ENCODE measurements at places on chromosomes 5 and 9.
A peak's percentile ranks its signal among the peaks of the same experiment; 100 is the strongest.

DNA sequence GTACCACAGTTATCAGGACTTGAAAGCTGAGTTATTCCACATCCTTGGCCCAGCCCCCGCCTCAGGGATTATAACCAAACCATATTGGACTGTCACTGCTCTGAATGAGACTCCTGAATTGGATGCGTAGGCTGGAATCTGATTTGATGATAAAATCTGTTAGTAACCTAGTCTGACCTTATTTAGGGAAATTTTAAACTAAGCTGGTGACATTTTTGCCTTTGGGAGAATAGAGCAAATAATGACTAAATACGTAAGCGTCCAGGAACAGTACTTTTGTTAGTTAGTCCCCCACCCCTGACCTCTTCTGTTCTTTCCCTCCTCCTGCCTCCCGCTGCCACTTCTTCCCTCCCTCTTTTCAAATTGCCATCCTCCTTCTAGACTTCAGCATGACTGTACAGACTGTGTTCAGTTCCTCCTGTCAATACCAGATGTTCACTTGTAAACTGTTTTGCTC lies 92.6 kb downstream of the TLE4 start:
- DNase-seq: no peak

GRCh38 chr5:149278451-149279210 lies 7.0 kb downstream of the AFAP1L1 start:
- DNase-seq: no peak

DNA sequence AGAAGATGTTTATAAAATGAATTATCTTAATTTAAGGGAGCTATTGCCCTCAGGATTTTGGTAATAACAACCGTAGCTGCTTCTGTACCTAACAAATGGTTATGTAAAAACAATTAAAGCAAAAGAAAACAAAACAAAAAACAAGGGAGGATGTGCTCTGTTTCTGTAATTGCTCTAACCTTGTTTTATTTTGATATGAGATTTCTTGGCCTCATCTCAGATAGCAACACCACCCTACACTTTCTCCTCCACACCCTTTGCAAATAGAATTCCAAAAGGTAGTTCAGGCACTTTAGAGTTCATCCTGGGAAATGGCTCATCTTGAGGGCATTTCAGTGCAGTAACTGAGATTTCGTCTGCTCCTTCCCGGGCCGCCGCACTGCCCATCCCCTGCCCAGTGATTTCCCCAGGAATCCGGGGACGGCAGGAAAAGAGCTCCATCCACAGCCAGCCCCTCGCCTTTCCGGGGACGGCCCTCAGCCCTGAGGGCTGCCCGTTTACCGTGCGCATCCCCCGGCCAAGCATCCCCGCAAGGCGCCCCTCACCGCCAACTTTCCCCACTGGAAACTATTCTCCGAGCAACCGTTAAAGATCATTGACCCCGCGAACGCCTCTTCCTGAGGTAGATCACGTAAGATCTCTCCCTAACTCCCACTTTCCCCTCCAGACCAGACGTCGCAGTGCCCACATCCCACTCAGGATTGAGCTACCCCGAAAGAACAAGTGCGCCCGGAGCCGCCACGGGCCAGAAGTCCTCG lies 1.2 kb downstream of the FNBP1 start:
- no peak for DNase-seq

DNA sequence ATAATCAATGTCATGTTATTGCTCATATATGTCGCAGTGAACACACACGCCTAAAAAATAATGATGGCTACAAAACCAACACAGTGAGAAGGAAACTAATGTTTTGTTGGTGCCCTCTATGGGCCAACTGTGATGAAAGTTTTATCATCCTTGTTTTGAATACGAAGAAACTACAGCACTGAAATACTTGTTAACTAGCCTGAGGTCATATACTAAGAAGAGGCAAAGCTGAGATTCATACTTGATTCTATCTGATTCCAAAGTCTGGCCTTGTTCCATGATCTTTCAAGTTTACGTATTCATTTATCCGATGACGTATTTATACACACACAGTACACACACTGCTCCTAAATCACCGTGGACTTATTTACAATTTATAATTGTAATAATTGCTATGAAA lies 16.1 kb upstream of the DRD1 start:
- no peak for DNase-seq

DNA sequence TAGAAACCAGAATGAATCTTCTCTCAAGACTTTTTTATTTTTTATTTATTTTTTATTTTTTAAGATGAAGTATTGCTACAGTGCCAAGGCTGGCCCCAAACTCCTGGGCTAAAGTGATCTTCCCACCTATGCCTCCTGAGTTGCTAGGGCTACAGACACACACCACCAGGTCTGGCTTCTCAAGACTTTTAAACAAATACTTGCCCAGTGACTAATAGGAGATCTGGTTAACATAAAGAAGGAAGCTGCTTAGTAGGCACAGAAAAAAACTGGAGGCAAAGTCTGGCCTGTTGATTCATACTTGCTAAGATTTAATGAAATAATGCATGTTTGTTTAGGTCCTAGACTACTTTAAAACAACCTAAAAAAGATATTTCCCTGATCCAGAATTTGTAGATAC lies 43.8 kb downstream of the SLC38A9 start:
- DNase-seq: peak; percentile 30

DNA sequence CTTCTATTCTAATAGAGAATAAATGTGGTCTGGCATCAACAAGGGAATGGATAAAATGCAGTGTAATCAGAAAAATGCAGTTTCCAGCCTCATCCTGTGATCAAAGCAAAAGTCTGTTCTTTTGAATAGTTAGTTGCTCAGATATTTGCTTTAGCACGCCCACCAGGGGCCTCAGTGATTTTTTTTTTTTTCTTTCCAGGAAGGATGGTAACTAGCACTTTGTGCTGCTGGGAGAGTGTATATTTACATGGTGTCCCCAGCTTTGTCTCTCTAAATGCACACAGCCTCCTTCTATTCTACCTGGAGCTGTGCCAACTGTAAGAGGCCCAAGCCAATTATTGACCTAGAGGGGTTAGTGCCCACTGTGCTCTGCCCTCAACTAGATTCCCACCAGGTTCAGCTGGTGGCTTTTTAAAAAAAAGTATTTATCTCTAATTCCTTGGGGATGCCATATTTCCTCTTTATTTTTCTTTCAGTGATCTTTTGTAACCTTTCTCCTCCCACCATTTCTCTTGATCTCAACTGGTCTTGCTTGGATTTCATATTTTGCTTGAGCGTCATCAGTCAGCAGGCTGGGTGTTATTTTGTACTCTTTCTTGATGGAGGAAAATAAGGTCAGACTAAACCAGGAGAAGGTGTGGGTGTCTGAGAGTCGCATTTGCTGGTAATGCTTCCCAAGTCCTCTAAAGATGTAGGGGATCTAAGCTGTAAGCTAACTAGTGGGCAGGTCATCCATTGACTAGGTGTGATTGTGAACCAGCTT lies 193.0 kb upstream of the C9orf72 start:
- no peak for DNase-seq

DNA sequence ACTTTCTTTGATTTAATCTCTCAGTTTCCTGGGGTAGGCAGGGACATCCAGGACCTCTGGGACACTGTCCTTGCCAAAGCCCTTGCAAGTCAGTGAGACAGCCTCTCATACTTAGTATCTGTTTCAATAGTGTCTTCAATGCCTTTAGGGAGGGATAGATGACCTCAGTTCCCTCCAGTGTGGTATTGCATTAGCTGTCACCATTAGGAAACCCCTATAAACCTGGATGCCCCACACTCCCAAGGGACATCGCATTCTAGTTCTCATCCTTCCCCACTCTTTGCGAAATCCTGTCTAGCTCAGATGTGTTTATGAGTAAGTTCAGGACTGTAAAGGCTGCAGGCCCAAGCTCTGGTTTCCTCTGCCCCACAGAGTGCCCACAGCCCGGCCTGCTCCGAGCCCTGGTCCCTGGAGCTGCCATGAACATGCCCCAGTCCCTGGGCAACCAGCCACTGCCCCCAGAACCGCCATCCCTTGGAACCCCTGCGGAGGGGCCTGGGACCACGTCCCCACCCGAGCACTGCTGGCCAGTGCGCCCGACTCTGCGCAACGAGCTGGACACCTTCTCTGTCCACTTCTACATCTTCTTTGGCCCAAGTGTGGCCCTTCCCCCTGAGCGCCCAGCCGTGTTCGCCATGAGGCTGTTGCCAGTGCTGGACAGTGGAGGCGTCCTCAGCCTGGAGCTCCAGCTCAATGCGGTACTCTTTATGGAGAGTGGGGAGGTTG lies 13.2 kb downstream of the TMEM8B start:
- no peak for DNase-seq

DNA sequence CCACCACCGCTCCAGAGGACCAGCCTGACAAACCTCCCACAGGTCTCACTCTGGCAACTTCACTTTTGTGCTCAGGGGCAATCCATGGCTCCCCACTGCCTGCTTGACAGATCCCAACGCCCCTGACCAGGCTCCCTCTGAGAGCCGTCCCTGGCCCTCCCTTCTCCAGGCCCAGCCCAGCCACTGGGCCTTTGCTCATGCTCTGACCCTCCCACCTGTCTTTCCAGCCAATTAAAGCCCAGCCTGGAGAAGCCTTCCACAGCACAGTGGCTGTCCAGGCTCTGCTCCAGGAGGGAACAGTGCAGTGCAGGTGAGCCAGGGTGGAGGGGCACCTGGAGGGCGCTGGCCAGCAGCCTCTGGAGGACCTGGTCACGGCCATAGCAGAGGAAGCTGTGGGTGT lies 3.3 kb downstream of the ENTPD2 start:
- DNase-seq: no peak

- DNase-seq: no peak
Observed at GRCh38 chr5:65821966-65822365, 100.0 kb downstream of the NLN start.

GRCh38 chr9:114002271-114002985 lies 75.7 kb downstream of the AMBP start:
- no peak for DNase-seq

GRCh38 chr5:926417-927171 lies 33.9 kb downstream of the TRIP13 start:
- DNase-seq: no peak

DNA sequence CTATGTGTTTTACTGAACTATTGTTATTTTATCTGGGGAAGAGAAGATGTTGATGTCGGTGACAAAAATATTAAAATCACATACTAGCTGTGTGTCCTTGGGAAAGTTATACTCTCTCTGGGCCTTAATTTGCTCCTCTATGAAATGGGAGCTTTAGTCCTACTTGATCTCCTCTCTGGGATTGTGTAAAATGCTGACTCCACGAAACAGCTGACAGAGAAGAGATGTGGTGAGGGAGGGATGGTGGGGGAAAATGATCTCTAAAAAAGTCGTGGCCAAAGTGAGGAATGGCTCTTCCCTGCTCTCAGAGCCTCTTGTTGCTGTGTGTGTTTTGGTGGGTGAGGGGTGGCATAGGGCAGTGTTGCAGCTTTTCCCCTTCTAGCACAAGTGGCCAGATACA lies 173.7 kb downstream of the MELK start:
- no peak for DNase-seq

DNA sequence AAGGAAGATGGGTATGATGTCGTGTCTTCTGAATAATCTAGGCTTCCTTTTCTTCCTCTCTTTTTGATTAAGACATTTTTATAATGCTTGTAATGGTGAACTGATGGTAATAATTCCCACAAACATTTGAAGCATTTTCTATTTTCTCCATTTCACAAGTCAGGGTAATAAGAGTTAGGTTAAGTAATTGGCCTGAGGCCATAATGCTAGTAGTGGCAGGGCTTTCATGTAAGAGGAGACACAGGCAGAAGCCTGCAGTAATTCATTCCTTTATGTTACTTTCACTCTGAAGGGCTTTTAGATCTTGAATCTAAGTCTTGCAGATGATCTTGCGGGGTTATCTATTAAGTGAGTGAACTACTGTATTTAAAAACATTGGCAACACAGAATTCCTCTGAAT lies 374.9 kb downstream of the MAT2B start:
- no peak for DNase-seq

- no peak for DNase-seq
Observed at GRCh38 chr9:127961613-127962155, 19.1 kb downstream of the EEIG1 start.

DNA sequence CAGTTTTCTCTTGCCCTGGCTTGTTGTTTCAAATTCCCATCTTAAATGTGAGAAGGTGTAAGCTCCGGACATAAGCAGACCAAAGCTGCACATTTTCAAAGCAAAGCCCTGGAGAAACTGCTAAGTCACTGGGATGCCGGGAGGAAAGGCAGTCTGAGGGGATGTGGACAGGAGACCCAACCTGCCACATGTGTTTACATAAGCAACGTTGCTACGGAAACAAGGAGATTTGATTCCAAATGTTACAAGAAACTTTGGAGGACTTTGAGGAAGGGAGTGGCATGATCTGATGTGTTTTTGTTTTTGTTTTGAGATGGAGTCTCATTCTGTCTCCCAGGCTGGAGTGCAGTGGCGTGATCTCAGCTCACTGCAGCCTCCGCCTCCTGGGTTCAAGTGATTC lies 25.7 kb upstream of the INSYN2B start:
- no peak for DNase-seq

GRCh38 chr5:76326577-76327302 lies 76.3 kb upstream of the IQGAP2 start:
- no peak for DNase-seq

DNA sequence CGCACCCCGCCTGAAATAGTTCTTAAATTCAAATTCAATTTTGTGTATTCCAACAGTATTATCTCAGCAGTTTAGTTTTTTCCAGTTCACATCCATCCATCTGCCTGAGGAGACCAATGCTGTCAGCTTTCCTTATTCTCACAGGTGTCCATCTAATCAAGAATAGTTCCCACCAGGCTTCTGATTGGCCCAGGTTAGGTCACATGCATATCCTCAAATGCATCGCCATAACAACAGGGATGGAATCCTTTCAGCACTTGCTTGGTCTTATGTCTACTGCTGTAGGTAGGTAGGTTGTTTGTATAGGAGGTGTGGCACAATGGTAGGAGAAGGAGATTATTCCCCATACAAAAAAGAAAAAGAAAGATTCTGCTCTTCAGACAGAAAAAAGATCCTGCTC lies 91.2 kb downstream of the UBE2R2 start:
- DNase-seq: no peak

GRCh38 chr5:33315189-33315588 lies 125.6 kb upstream of the TARS1 start:
- DNase-seq: peak; percentile 68

- no peak for DNase-seq
Observed at GRCh38 chr5:33034777-33035176, 323.7 kb downstream of the NPR3 start.

GRCh38 chr5:44358421-44358820 lies 30.8 kb downstream of the FGF10 start:
- no peak for DNase-seq

DNA sequence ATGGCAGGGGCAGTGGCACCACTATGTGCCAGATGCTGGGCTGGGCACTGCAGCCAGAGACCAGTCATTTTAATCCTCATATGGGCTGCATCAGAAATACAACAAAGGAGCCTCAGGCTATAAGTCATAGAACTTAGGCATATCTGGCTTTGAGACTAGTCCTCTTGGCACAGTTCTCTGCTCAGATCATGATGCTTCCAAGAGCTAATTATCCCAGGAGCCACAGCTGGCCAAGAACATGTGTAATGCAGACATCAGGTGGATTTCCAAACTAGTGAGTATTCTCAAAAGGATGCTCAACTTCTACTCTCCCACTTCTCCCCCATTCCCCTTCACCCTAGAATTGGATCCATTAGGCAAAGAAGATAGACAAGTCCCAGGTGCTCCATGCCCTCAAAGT lies 562.2 kb upstream of the TRPC7 start:
- DNase-seq: no peak

- DNase-seq: no peak
Observed at GRCh38 chr9:129852579-129852978, 17.3 kb downstream of the USP20 start.

- DNase-seq: no peak
Observed at GRCh38 chr5:135221696-135222095, 177.3 kb downstream of the MACROH2A1 start.

- peak; percentile 45 for DNase-seq
Observed at GRCh38 chr5:126656401-126657007, 55.8 kb downstream of the PHAX start.

Measured in fibroblast of the conjunctiva (primary cell).